Stimulated activated CD4-positive, alpha-beta T cell treated with anti-CD3 and anti-CD28 coated beads, Interleukin-15, amount 100 ng/mL, for 48 hours (primary cell): ENCODE measurements at places on chromosomes 11 and 22.
A peak's percentile ranks its signal among the peaks of the same experiment; 100 is the strongest.

- no peak for DNase-seq
Measured at GRCh38 chr11:6258571-6259081, 1.0 kb upstream of the CCKBR start.

GRCh38 chr22:23531966-23532705 lies 48.0 kb downstream of the IGLL1 start:
- DNase-seq: no peak

DNA sequence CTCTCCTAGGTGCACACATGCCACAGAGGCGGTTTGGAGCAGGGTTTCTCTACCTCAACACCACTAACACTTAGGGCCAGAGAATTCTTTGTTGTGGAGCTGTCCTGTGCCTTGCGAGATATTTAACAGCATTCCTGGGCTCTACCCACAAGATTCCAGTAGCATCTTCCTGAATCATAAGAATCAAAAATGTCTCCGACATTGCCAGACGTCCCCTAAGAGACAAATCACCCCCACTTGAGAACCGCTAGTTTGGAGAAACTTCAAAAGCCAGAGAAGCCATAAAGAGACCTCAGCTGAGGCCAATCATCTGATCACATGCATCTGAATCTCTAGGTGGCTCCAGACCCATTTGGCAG lies 16.1 kb downstream of the MFNG start:
- DNase-seq: no peak

DNA sequence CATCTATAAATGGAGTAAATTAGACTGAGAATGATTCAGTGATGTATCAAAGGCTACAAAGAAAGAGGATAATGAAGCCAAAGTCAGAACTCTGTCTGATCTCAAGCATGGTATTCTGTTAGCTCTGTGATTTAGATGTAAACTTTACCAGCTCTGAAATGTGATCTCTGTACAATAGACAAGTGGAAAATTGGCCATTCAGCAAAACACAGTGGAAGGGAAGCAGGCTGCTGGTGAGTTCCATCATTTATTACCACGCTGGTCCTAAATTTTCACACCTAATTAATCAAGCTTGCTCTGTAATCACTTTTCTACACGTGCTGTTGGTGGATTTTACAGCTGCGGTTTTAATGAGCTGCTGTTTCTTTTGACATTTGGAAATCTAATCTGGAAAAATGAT lies 145.1 kb upstream of the OPCML start:
- DNase-seq: no peak

DNA sequence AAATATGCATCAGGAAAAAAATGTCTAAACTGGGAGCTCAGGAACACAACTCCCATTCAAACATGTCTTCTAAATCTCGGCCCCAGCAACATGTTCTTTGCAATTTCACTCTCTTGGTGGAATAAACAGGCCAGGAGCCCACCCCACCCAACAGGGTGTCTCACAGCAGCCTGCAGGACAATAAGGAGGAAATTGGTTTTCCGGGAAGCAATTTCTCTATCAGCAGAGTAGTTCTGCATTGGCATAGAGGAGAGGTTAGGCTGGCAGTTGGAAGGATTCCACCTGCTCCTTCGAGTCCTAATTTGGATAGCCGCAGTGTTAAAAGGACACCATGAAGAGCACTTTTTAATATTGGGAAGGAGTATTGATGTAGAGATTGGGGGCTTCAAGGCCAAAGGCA lies 55.9 kb upstream of the BARX2 start:
- DNase-seq: no peak

DNA sequence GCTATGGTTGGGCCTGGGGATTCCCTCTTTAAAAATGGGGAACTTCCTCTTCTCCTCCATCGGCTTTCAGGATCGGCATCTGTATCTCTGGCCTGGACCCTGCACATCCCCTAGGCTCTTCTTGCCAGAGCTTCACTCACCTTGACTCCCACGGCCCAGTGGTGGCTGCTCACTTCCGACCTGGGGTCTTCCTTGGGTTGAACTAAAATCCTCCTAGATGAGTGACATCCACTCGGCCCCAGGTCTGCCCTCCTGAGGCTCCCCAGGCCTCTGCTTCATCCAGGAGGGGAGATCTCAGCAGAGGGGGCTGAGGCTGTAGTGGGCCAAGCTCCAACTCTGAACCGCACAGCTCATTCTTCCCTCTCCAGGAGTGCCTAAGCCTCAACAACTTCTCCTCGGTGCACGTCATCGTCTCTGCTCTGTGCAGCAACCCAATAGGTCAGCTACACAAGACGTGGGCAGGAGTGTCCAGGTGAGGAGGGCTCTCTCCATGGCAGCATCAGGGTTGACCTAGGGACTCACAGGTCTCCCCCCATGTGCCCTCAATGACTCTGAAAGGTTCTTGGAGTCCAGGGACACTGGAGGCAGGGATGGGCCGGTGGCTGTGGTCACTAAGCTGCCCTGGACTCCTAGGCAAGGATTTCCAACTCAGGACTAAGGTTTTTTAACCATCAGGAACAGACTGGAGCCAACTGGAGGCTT lies 3.3 kb downstream of the RGL4 start:
- DNase-seq: no peak

DNA sequence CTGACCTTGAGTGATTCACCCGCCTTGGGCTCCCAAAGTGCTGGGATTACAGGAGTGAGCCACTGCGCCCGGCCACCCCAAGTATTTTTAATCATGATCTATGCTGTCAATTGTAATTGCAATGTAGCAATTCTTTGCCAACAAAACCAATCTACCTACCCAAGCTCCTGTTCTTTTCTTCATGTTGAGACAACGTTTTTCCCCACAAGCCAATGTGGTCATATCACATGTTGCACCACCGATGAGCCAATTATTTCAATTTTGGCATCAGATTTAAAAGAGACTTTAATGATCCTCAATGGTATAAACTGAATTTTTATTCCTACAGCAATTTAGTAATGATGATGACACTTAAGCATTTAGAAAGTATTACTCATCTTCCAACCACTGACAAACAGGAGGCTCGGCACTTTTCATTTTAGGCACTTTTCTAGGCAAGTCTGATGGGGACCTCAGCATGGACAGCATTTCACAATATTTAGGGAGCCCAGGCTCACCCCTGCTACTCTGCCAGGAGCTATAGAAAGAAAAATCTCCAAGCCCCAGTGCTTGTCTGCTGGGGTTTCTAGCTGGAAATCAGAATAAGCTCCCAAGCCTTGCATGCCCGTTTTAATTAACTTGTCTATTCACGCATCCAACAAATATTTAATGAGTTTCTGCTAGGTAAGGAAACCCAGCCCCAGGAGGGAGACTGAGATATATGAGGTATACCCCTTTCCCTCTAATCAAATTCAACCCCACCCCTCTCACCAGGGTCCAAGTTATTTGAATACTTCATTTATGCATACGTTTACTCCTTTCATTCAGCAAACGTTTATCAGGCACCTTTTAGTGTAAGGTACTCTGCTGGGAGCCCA lies 291.4 kb downstream of the ST3GAL4 start:
- no peak for DNase-seq

DNA sequence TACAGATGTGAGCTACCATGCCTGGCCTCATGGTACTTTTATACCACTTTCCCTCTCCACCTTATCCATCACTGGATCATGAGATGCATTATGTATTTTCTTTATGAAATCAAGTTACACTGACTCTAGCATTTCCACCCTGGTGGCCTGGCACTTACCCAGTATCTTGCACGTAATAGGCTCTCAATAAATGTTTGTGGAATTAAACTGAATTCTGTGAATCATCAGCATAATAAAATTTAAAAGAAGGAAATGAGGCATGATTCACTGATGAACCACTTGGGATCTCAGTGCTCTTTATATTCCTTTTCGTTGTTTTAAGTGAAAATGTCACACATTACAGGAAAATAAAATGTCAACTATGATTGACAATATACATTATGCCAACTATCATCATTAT lies 25.1 kb downstream of the ADM start:
- DNase-seq: no peak

- DNase-seq: peak; percentile 48
Measured at GRCh38 chr11:62324731-62325556, 12.3 kb upstream of the ASRGL1 start.

DNA sequence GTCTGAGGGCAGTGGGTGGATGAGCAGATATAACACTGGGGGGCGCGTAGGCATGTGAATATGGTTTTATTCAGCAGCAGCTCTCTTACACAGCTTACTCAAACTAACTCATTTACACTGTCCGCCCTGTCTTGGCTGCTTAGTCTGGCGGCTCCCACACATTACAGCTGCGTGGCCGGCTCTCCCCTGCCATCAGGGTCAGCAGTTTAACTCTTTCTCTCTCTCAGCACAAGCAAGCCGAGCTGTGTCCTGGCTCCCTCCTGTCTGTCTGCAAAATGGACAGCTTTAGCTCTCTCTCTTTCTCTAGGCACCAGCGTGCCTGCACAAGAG lies 1310.1 kb upstream of the RAG2 start:
- no peak for DNase-seq

DNA sequence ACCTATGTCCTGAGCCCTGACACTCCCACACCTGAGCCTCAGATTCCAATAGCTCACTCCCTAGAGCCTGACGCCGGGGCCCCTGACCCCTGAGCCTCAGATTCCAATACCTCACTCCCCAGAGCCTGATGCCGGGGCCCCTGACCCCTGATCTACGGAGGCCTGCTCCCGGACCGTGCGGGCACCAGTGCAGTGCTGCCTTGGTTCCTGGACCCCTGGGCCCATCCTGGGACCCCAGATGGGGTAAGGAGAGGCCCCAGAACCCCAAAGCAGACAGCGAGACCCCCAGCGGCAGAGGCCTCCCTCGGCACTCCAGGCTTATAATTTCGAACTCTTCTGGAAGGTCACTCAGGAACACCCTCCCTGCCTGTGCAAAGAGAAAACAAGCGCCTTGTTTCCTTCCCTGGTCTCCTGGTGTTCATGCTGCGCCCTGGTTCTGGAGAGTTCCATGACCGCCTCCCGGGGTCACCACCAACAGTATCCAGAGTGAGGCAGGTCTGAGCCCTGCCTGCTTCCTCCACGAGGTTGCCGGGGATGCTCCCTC lies 7.5 kb downstream of the SUSD2 start:
- DNase-seq: no peak

DNA sequence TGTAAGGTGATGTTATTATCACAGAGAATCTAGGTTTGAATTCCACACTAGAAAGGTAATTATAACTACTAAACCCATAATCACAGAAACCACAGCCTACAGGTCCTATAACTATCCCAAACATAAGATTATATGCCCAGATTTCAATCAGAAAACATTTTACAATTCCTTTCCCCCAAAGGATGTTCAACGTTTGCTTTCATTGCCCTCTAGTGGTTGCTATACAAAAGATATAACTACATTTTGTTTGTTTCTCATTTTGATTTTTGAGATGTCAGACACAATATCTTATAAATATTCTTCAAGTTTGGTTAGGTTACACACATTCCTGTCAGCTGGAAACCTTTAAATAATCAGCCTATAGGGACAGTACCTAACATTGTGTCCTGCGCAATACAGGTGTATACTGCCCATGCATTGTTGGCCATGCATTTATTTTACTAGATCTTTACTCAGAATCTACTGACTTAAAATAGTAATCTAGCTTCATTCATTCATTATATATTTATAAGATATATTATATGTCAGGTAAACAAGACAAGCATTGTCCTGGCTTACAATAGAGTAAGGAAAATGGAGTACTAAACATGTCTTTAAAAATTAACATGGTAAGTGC lies 530.5 kb upstream of the CCDC90B start:
- no peak for DNase-seq

DNA sequence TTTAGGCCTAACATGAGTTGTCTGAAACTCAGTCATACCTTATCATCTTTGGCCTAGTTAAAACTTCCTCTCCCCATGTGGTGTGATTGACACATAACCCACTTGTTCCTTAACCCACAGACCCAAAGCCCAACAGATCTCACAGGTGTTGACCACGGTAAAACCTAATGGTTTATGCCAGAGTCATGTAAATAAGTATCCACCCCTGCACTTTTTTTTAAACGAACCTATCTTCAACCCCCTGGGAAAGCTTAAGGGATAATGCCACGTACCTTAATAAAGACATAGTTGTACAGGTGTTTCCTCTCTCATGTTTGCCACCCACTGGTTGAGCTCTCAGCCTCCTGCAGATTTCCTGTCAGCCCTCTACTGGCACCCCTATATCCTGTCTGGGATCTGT lies 709.3 kb upstream of the CCDC179 start:
- no peak for DNase-seq

GRCh38 chr11:24046731-24047130 lies 450.1 kb upstream of the LUZP2 start:
- DNase-seq: no peak

GRCh38 chr11:69578167-69578566 lies 62.8 kb upstream of the CCND1 start:
- no peak for DNase-seq

- DNase-seq: no peak
Measured at GRCh38 chr22:45502215-45503049, at the start of gene FBLN1. Gene FBLN1, plus strand, starts transcription at chr22:45502883. Its CDS starts 103 bp downstream, at chr22:45502986.
